ENCODE measurements at places on chromosomes 3 and 15.

GRCh38 chr3:58009026-58009748 is 965 bp downstream of the FLNB start:
- DNase-seq: no peak

- no peak for DNase-seq
Observed at GRCh38 chr3:23667536-23668429, 138.0 kb upstream of the UBE2E1 start.

DNA sequence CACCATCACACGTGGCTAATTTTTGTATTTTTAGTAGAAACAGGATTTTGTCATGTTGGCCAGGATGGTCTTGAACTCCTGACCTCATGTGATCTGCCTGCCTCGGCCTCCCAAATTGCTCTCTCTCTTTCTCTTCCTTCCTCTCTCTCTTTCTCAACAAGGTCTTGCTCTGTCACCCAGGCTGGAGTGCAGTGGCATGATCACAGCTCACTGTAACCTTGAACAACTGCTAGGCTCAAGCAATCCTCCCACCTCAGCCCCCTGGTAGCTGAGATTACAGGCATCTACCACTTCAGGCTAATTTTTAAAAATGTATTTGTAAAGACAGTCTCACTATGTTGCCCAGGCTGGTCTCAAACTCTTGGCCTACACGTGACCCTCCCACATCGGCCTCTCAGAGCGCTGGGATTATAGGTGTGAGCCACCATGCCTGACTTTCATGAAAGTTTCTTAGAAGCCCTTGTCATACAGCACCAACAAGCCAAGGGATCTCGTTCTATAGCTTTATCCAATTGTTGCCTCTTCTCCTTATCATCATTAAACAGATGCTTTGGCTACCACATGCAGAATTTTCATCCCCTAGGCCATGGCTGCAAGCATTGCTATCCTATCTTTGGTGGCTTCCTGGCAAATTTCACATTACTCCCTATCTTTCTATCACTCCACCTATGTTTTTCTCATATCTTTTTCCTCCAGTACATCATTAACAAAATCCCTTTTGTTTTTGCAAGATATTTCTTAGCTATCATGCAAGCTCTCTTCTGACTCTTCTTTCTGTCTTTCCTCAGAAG is 5.7 kb downstream of the CCDC32 start:
- no peak for DNase-seq

DNA sequence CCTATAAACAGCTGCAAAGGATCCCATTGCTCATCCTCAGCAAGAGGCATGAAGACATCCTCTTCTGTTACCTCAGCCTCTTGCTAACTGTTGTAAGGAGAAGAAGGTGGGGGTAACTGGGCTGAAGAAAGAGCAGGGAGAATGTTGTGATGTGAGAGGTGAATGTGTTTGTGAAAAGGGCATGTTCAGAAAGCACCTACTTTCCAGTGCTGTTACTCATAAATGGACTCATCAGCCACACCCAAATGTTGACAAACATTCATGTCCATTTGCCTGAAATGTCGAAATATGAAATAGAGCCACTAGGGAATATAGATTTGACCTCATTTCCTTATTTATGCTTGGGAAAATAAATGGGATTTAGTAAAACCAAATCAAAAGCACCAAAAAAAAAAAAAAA is 12.6 kb downstream of the SLC24A1 start:
- no peak for DNase-seq

DNA sequence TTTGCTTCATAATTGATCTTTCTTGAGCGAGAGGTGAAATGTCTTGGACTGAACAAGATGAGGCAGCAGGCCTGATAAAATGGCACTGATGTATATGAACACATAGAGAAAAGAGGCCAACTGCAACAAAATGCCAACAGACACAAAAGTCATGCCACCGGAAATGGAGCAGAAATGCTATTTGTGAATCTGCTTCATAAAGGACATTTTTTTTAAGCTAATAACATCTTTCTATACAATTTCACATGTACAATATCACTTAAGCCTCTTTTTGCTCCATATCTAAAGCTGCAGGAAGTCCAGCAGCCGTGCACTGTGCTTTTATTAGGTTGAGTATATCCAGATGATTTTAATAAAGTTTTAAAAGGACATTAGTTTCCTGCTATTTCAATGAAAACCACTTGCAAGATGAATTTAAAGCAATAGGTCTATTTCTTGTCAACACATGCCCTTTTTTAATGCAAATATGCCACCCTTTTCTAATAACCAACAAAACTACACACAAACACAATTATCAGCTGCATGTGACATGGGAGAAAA is 169.2 kb upstream of the ADAMTS9 start:
- DNase-seq: no peak
